Activated CD8-positive, alpha-beta T cell treated with anti-CD3 and anti-CD28 coated beads, Interleukin-2, amount 10 ng/mL, durations not matched to agents 7 days and 5 days (primary cell): ENCODE measurements at places on chromosomes 16 and 17. TPM values are rescaled to one million over a fixed set of nuclear protein-coding genes. Genes with fewer than 3 reads are reported as not detected.

The ITGB4 gene
- 0.89 TPM for total RNA-seq

DNA sequence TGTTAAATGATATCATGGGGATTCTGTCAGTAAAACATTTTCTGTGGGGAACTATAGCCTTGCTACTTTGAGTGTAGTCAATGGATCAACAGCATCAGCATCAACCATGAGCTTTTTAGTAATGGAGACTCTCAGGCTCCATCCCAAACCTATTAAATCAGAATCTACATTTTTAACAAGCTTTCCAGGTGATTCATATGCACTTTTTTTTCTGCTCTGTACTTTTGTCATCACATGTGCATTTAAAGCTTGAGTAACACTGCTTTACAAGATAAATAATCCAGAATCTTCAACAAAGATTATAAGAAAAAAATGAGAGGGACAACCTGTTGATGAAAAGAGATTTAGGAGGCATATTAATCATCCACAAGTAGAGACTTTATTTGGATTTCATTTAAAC lies 23.5 kb downstream of the NUP93 start:
- DNase-seq: no peak

The TBC1D3C gene
- 0.21 TPM for total RNA-seq

DNA sequence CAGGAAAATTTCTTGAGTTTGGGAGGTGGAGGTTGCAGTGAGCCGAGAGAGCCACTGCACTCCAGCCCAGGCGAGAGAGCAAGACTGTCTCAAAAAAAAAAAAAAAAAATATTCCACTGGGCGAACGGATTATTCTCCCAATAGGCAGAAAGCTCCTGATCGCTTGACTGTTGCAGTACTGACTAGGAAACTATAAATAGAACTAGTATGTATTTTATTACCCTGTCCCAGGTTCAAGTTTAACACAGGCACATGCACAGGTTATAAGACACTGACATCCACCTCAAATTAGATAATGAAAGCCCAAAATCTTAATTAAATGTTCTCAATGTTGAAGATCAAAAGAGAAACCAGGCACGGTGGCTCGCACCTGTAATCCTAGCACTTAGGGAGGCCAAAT lies 11.5 kb downstream of the PARN start:
- DNase-seq: no peak

The LDHD gene
- total RNA-seq: not detected

GRCh38 chr17:77719806-77720205 lies 238.7 kb upstream of the TNRC6C start:
- peak; percentile 10 for DNase-seq

The KLHL10 gene
- not detected for total RNA-seq

DNA sequence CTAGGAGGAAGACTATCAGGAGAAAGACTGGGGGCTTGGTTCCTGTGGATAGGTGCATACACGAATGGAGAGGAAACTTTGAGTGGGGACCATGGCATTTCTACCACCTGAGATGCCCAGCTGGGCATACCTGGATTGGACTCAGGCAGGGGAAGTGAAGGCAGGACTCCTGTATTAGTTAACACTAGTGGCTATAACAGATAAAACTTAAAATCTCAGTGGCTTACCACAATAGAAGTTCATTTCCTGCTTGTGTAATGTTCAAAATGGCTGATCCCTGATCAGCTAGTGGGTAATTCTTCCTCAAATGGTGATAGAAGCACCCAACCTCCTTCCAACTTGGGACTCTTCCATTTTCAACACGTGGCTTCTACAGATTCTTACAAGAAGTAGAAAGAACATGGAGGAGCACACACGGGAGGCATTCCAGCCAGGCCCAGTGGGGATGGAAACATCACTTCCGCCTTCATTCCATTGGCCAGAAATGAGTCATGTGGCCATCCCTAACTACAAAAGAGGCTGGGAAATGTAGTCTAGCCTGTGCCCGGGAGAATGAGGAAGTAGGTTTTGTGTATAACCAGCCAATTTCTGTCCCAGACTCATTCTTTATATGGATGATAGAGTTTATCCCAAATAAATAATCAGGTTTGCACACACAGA lies 112.1 kb downstream of the UTP18 start:
- DNase-seq: peak; percentile 23

The HSF4 gene
- 31.5 TPM for total RNA-seq

The DPEP2 gene
- total RNA-seq: 5.6 TPM

The ALOX15 gene
- total RNA-seq: not detected

GRCh38 chr17:69869667-69870066 lies 205.4 kb upstream of the KCNJ16 start:
- no peak for DNase-seq

GRCh38 chr17:2094891-2095535 lies 40.1 kb downstream of the HIC1 start:
- no peak for DNase-seq

DNA sequence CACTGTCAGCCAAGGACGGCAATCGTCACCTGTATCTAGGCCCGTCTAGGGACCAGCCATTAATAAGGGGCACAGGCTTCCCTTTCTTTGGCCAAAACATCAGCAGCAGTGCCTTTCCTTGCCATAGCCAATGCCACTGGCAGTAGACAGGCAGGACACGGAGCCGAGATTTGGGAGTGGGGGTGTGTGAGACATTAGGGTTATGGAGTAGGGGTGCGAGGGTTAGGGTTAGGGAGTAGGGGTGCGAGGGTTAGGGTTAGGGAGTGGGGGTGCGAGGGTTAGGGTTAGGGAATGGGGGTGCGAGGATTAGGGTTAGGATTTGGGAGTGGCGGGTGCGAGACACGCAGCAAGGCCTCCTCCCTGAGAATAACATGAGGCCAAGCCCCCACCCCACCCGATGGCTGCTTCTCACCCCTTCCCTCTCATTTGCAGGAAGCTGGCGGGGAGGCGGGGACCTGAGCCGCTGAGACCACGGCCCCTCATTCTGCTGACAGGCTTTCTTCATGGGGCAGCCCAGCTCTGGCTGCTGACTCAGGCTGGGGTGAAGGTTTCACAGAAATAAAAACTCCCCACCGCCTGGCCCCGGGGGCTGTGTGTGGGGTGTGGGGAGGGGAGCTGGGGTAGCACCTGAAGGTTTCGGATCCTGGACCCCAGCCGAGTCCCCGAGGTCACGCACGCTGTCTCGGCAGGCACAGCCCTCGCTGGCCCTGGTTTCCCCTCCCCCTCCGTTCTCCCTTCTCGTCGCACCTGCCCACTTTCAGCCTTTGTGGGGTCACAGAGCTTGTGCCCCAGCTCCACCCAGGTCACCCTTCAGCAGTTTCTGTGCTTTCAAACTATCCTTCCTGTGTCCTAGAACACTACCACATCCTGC lies 93.8 kb downstream of the PGS1 start:
- no peak for DNase-seq
